ENCODE measurements at places on chromosomes 1 and 21.

DNA sequence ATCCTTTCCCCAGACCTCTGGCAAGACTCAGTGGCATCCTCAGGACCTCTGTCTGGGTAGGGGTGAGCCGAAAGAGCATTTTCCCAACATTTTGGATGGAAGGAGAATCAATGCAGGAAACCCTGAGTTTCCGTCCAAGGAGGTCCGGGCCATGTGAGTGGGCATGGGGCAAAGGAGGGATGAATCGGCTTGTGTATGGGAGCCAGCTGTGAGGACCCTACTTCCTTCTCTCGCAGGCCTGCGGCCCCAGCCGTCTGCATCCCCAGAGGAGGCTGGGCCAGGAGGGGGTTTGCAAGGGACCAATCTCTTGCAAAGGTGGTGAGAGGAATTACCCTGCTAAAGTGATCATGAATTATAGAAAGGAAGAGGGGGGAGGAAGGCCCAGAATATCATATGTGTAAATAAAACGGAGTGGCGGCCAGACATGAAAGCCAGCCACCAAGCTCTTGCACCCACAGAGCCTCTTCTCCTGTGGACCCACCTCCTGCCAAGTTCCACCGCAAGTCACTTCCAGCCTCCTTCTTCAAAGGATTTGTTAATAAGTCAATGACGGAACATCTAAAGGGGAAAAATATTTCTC lies 48.2 kb upstream of the POU3F1 start:
- no peak for DNase-seq

DNA sequence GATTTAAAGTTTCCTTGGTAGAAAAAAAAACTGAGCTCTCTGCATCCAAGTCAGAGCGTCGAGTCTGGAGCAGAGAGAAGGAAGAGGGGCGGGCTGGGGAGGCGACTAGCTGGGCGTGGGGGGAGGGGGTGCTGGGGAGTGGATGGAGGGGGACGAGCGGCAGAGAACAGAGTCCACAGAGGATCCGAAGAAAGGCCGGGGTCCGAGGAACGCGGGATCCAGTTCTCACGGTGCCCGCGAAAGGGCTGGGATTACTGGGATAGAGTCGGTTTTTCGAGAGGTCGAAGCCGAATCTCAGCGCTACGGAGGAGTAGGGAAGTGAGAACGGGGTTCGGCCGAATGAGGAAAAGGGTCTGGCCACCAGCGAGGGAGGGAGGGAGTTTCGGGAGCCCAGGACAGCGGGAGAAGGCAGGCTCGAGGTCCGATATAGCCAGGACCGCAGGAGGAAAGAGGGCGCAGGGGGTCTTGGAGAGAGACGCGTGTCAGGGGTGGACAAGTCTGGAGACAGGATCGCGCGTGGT lies 665 bp downstream of the DAB1 start:
- no peak for DNase-seq

- no peak for DNase-seq
Observed at GRCh38 chr1:52454779-52455178, 50.4 kb downstream of the PRPF38A start.

DNA sequence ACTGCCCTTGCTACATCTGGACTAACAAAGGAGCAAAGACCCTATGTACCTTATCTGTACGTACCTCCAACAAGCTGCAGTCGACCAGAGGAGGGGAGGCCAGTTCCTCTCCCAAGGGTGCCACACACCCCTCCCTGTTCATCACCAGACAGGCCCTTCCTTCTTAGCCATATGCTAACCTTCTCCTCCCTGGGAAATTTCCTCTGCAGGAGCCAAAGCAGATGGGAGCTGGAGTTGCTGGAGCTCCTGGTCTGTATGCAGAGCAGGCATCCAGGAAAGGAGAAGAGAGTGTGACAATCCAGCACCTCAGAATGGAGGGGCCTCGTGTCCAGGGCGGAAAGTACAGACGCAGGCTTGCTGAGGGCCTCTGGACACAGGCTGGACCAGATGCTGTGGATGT lies 48.5 kb downstream of the C8B start:
- DNase-seq, result no peak

All from globus pallidus (tissue), 1 donor.